ENCODE measurements at places on chromosomes 2 and 18. TPM values are rescaled to one million over a fixed set of nuclear protein-coding genes. Genes with fewer than 3 reads are reported as not detected.

- H3K4me1 ChIP-seq = no peaks in the 10 kb centered on the region
- no peak overlapping the region for H3K27ac ChIP-seq
- no peak for DNase-seq
- H3K36me3 ChIP-seq = no peaks in the 10 kb centered on the region
Measured at GRCh38 chr2:220931491-220931890, 640.6 kb downstream of the EPHA4 start.

DYNC2LI1 gene
- polyA plus RNA-seq = 26.4 TPM

FEV gene
- 0.02 TPM for polyA plus RNA-seq

NOL4 gene
- 0.11 TPM for polyA plus RNA-seq

GRCh38 chr2:72745679-72746368 lies 80.0 kb downstream of the EXOC6B start:
- H3K27me3 ChIP-seq = no peaks in the 10 kb centered on the region
- H3K4me1 ChIP-seq = no peaks in the 10 kb centered on the region
- DNase-seq = peak; percentile 4
- no peaks in the 10 kb centered on the region for H3K36me3 ChIP-seq

Measured in thymus (tissue), 14 donors.